ENCODE measurements at places on chromosomes 16 and 17.
A peak's percentile ranks its signal among the peaks of the same experiment; 100 is the strongest.

GRCh38 chr16:16909126-16909525 is 530.2 kb downstream of the NPIPA7 start:
- no peak for DNase-seq

DNA sequence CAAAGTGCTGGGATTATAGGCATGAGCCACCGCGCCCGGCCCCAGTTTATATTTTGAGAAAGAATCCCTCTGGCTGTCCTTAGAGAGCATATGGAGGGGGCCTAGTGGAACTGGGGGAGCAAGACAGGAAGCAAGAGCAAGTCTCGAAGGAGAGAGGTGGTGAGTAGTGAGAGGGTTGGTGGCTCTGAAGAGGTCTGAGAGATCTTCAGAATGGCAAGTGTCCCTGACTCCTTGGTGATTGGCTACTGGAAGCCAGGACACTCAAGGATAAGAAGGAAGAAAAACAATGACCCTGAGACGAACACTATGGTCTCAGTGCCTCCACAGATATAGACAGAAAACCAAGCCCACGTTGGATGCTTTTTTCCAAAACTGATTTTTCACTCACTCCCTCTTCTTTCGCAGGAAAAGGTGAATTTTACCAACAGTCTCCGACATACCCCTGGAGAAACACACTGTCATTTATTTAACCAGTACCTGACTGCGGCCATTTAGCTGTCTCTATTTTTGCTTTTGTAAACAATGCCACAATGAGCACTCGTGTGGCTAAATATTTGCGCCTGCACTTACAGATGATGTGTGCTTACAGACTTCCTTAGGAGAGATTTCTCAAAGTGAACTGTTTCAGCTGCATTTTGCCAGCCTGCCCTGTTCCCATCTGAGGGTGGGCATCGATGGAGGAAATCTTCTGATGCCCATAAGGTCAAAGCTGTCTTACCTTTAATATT is 15.9 kb upstream of the DOK4 start:
- no peak for DNase-seq

DNA sequence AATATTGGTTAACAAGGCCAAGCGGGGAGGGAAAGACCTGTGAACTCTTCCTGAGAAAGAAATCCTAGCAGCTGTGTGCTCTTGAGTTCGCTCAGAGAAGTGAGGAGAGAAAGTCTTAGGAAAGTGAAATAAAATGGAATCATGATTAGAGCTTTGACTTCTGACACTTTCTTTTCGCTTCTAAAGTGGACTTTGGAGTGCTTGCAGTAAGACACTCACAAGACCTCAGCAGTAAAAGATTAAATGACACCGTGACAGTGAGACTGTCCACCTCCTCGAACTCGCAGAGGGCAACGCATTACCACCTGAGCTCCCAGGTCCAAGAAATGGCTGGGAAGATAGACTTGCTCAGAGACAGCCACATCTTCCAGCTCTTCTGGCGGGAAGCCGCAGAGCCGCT is 71.2 kb downstream of the RNF213 start:
- no peak for DNase-seq

- DNase-seq = no peak
These were observed 186.7 kb downstream of the MSI2 start for GRCh38 chr17:57442914-57443571.

DNA sequence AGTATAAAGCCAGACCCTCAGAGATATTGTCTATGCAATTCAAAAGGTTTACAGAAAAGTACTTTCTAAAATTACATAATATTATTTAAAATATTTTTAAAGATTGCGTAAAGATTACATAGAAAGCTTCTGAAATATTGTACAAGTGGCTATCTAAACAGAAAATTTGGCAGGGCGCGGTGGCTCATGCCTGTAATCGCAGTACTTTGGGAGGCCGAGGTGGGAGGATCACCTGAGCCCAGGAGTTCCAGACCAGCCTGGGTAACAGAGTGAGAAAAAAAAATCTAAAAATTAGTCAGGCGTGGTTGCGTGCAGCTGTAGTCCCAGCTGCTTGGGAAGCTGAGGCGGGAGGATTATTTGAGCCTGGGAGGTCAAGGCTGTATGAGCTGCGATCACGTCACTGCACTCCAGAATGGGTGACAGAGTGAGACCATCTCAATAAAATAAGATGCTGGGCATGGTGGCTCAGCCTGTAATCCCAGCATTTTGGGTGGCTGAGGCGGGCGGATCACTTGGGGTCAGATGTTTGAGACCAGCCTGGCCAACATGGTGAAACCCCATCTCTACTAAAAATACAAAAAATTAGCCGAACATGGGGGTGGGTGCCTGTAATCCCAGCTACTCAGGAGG is 18.1 kb downstream of the UBN1 start:
- no peak for DNase-seq

DNA sequence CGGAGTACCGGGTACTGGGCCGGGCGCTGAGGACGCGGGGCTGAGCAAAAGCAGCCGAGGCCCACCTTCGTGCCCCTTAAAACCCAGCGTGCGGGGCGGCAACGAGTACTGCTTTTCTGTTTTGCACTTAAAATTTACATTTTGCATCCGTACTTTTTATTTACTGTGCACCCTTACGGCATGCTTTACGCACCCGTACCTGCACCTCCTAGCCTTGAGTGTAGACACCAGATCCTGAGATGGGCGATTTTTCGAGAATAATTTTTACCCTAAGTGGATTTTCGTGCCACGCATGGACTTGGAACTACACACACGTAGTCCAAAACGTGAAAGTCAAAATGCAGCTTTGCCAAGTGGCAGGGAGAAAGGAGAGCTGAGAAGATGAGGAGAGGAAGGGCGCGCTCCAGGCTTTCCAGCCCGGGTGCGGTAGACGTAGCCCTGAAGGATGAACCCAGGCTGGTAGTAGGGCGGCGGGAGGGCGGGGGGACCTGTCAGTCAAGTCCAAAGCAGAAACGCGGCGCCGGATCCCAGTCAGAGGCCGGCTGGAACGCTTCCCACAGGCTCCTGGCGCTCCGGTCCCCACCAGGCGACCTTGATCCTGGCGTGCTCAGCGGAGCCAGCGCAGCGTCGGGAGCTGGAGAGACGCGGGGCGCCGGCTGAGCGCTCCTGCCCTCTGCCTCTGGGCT is 1.2 kb upstream of the CBLN1 start:
- no peak for DNase-seq

GRCh38 chr16:69481901-69482341 is 57.5 kb downstream of the CYB5B start:
- no peak for DNase-seq

- no peak for DNase-seq
These were observed 17.4 kb downstream of the IL34 start for GRCh38 chr16:70663524-70664324.

GRCh38 chr16:17457513-17457912 is 13.2 kb downstream of the XYLT1 start:
- no peak for DNase-seq

GRCh38 chr17:76868176-76868668 is at the start of gene MGAT5B:
TSS of gene MGAT5B (plus strand) at chr17:76868404. CDS start at chr17:76869030, 626 bp downstream.
- DNase-seq = peak; percentile 71

GRCh38 chr17:68734187-68734900 is 133.2 kb upstream of the FAM20A start:
- DNase-seq = no peak

GRCh38 chr17:74260525-74260850 is 13.5 kb upstream of the DNAI2 start:
- no peak for DNase-seq

GRCh38 chr16:1150511-1150982 is 2.4 kb upstream of the CACNA1H start:
- no peak for DNase-seq

- DNase-seq = no peak
These were observed 12.4 kb downstream of the TAT start for GRCh38 chr16:71564335-71564967.

- DNase-seq = no peak
These were observed 223.2 kb upstream of the DYNLRB2 start for GRCh38 chr16:80317599-80318037.

- DNase-seq = no peak
These were observed 74.2 kb upstream of the KSR1 start for GRCh38 chr17:27382025-27382424.

- no peak for DNase-seq
These were observed 19.3 kb downstream of the SPECC1 start for GRCh38 chr17:20028443-20028842.

GRCh38 chr16:5062790-5063765 is 2.7 kb downstream of the C16orf89 start:
- DNase-seq = no peak

GRCh38 chr16:77223184-77223583 is 24.0 kb downstream of the SYCE1L start:
- DNase-seq = no peak

Data from COLO829 (cell line).